ENCODE measurements at places on chromosomes 6 and 20.

DNA sequence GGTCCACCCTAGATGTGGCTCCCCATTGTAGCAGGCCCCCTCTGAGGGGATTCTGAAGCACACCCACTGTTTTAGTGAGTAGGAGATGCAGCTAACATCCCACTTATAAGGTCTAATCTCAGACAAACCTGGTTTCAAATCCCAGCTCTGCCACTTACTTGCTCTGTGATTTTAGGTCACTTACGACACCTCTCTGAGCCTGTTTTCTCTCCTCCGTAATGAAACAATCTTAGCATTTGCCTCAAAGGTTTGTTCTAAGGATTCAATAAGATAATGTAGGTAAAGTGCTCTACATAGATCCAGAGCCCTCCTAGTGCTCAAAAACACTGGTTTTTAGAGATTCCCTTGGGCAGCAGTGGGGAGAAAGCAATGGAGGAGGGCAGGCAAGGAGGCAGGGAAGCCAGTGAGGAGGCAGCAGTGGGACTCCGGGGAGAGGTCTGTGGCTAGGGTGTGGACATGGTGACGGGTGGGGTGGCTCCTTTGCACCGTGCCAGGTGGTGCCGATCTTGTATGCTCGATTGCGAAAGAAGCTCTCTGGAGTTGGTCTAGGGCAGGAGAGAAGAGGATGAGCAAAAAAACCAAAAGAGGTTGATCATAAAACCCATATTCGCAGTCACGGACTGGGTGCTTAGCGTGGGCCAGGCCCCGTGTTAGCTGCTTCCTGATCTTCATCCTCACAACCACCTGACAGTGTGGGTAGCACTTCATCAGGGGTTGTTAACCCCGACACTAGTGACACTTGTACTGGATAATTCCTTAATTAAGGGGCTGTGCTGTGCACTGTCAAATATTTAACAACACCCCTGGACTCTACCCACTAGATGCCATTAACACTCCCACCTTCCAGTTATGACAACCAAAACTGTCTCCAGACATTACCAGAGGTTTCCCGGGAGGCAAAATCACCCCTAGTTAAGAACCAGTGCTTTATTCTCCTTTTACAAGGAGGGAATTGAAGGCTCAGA, 16.8 kb upstream of the PTGIS start:
- DNase-seq, result no peak

GRCh38 chr6:109454496-109455436, 806 bp downstream of the MICAL1 start:
- no peak for DNase-seq

- peak; percentile 59 for DNase-seq
These were observed 24.8 kb downstream of the C6orf15 start for GRCh38 chr6:31087494-31088089.

DNA sequence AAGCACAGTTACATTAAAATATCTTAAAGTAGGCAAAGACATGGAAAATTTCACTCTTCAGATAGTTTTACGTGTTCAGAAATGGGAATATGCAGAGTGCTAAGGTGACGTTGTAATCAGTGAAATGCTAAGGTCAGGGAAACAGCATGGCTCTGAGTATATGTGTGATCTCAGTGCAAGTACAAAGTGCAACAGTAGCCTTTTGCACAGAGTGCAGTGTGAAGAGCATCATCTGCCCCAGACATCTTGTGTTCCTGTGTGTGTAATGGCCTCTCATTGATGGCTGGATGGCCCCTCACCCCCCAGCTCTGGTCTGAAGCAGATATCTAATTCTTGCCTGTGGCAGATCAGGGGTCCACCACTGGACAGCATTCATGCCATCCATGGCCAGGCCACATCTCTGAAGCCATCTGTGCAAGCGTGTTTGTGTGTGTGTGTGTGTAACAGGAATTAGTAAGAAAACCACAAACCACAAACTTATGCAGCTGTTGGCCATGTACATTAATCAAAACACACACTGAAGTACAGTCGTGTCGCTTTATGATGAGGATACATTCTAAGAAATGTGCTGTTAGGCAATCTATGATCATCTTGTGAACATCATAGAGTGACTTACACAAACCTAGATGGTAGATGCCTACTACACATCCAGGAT, 165.1 kb downstream of the RALGAPA2 start:
- DNase-seq, result no peak

- no peak for DNase-seq
These were observed 30.4 kb downstream of the ATXN1 start for GRCh38 chr6:16730738-16731477.

DNA sequence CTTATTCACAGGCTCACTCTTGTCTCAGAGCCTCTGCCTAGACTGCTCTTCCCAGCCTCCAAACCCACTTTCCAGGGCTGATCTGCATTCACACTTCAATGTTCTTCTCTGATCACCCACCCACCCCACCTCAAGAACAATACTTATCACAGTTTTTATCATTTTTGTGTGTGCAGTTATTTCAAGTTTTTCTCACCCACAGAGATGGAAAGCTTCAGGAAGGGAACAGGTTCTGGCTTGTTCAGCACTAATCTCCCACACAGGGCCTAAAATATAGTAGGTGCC, 160.9 kb downstream of the MRPL14 start:
- DNase-seq, result no peak

DNA sequence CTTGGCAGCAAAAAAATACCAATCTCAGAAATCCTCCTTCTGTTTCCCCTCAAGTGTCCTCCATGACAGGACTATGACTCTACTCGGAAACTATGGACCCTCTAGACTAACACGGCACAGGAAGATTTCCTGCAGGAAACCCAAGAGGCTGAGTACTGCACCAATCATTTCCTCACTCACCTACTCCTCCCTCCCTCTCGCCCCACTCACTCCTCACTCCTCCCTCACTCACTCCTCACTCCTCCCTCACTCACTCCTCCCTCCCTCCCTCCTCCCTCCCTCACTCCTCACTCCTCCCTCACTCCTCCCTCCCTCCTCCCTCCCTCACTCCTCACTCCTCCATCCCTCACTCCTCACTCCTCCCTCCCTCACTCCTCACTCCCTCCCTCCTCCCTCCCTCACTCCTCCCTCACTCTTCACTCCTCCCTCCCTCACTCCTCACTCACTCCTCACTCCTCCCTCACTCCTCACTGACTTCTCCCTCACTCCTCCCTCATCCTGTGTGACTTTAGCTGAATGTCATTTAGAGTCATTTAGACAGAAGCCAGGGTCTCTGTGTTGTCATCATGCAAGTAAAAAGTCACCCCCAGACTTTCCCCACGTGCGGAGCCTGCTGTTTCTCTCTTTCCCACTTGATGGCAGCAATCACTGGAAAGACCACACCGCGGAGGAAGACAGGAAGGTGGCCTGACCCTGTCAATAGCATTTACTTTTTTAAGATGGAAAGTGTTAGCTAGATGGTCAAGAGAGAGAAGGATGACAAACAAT, 226.8 kb upstream of the PDE10A start:
- no peak for DNase-seq

DNA sequence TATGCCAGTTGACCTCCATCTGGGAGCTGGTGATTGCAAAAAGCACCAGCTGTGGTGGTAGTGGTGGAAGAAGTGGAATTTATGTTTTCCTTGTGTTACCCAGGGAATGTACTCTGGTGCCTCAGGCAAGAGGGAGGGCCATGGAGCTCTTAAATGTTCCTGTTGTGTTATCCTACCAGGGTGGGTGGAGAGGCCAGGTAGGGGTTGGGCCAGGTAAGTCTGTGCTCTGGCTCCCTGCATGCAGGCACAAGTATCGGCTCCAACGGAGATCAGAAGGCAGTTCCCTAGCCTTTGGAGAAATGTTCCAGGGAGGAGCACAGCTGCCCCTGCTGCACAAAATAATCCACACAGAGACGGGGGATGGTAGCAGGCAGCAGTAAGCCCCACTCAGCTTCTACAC, 419.3 kb upstream of the EYS start:
- no peak for DNase-seq

DNA sequence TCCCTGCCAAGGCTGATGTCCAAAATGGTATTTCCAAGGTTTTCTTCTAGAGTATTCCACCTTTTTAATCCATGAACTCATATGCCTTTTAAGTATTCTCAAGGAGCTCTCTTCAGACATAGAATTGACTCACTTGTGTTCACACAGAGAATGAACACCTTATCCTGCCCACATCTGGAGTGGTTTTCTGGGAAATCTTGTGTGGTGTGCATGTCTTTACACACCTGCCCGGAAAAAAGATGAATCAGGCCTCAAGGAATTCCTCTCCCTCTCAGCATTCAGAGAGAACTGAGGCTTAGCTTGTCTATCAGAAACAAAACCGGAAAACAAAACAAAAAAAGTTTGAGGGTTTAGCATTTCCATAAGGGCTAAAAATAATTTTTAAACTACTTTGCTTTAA, 148.8 kb downstream of the TFAP2A start:
- no peak for DNase-seq

- DNase-seq, result no peak
These were observed 55.9 kb upstream of the STX16 start for GRCh38 chr20:58595167-58595566.

DNA sequence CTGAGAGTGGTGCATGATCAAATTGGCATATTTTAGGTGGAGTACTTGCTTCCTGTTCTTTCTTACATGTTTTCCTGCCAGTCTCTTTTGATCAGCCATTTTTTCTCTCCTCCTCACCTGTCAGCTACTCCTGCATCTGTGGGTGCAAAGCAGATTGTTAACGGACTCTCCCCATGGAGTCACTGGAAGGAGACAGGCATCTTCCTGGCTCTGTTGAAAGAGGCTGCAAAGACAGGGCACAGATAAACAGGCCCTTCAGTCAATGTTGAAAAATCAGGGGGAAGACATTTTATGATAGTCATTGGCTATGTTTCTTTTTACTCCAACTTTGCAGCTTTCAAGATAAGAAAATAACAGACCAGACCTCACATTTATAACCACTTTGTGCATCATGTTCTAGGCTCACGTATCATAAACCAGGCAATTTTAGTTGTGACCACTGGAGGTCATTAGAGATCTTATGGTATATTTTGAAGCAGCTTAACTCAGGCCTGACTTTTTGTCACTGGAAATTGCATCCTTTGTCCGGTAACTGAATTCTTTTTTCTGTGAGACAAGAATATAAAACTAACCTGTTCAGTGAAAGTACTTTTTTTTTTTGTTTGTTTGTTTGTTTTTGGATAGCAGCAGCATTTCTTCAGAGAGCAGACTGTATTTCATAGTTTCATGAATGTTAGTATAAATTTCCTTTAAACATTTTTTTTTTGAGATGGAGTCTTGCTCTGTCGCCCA, 20.1 kb downstream of the ECT2L start:
- DNase-seq, result no peak

DNA sequence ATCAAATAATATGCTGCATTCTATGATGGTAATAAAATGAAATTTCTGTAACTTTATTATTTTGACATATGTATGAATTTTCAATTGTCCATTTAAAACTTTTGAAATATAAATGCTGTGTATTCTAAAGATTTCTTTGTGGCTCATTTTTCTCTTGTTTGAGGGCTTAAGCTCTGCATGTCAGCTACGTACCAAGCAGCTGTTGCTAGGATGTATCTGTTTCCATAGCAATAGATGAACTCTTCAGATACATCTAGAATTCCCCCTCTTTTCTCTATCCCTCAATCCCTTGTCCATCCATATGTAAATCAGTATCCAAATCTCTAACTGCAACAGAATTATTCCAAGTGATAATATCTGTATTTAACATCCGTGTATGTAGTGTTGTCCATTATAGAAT, 76.5 kb upstream of the OPRM1 start:
- DNase-seq, result no peak

DNA sequence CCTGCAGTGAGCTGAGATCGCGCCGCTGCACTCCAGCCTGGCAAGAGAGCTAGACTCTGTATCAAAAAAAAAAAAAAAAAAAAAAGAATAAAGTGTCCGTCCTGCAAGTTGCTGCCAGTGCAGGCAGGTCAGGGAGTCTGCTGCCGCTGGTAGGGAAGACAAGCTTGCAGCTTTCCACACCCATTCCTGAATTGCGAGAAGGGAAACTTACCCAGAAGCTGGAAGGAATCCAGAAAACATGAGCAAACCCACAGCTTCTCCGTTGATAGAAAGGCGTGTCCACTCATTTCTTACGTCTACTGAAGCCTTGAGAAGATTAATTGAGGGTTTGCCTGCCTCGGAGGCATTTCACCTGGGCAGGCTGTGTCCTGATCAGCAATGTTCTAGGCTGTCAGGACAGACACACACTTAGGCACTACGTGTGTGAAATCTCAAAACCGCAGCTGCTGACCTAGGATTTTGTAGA, 61.6 kb upstream of the DSP start:
- no peak for DNase-seq

- no peak for DNase-seq
These were observed 26.9 kb downstream of the CLVS2 start for GRCh38 chr6:123022975-123023374.

DNA sequence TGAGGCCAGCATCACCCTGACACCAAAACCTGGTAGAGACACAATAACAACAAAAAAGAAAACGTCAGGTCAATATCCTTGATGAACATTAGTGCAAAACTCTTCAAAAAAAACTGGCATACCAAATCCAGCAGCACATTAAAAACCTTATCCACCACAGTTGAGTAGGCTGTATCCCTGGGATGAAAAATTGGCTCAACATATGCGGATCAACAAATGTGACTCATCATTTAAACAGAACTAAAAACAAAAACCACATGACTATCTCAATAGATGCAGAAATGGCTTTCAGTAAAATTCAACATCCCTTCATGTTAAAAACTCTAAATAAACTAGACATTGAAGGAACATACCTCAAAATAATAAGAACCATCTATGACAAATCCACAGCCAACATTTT, 59.6 kb upstream of the PHIP start:
- DNase-seq, result no peak

DNA sequence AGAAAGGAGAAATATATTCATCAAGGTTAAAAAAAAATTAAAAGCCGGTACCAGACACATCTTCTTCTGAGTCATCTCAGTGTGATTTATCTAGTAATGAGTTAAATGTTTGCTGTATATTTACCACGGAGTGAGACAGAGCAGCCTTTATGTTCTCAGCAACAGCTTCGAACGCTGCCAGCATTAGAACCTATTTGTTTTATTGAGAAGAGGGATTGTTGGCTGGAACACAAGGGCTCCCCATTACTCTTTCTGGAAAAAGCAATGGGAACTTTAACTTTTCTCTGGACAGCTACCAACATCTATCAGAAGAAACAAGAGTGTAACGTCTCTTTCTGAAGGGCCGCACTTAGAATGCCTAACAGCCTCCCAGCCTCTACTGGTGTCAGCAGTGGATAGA, 105.3 kb upstream of the TAB2 start:
- peak; percentile 28 for DNase-seq

DNA sequence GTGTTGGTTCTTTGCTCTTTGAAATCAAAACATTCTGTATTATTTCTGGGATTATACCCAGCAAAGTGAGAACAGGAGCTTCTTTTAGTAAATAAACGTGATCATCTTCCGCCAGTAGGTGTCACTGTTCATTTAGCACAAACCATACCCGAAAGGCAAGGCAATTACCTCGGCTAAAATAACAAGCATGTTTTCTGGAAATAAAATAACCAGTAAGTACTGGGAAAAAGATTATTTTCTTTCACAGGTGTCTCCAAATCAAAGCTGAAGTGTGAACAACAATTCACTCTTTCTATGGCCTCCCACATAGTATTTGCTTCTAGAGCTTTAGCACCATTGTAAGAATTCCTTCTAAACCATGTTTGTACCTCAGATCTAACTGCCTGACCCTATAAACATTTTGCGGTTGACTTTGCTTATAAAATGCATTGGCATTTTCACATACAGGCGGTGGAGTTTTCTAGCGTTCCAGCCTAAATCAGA, 144.6 kb upstream of the AGPAT4 start:
- DNase-seq, result no peak

Measured in amygdala (tissue), 56 donors.